ENCODE measurements at places on chromosomes 1 and 21.
A peak's percentile ranks its signal among the peaks of the same experiment; 100 is the strongest.

DNA sequence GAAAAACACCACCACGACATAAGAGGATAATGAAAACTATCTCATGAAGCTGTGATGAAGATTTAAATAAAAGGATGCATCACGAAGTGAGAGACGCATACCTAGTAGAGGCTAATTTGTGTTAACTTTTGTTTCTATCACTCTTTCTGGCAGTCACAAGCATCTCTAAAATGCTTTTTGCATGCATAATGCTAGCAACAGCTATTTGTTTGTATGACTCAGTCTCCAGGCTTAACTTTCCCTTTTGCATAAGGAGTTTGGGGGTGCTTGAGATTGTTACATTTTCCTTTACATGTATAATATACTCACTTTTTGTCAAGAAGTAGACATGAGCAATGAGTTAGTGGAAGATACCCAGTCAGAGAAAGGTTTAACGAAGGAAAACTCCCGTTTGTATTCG lies 385.4 kb downstream of the DISC1 start:
- no peak for DNase-seq

DNA sequence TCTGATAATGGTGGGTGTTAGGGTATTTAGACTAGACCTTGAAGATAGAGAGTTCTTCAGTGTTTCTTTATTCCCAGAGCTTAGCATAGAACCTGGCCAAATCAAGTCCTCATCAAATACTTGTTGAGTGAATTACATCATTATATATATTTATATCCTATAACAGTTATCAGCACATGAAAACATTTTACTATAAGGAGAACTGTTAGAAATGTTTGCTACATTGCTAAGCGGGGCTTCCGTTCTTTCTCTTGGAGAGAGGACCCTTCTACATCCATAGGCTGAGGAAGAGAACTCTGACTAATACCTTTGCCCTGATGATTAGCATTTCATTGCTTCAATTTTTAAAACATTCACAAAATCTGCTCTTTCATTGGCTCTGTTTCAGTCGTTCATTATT lies 66.5 kb upstream of the NBL1 start:
- DNase-seq, result no peak

DNA sequence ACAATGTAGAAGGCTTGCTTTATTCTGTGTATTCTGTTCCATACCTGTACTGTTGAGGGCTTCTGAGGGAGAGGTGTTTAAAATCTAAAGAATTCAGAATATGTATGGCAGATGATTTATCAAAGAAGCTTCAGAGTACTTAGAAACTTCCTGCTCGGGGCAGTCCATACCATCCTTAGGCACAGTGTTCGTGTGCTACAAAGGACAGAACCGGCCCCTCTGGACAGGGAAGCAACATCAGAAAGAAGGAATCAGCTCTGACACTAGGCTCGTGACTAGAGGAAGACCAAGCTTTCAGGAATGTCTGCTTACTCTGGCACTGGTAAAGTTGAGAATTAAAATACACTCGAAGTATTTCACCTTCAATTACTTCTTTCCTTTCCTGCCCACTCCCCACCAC lies 14.1 kb downstream of the SELP start:
- no peak for DNase-seq

GRCh38 chr1:217026531-217026930 lies 303.3 kb upstream of the ESRRG start:
- DNase-seq, result no peak

GRCh38 chr1:117009132-117009531 lies 7.6 kb downstream of the CD101 start:
- DNase-seq, result peak; percentile 74

GRCh38 chr1:109628540-109629321 lies 9.1 kb downstream of the AMPD2 start:
- DNase-seq, result no peak

- no peak for DNase-seq
These were observed 40.9 kb downstream of the NEGR1 start for GRCh38 chr1:72241397-72241796.

GRCh38 chr21:18041012-18041411 lies 203.6 kb upstream of the CHODL start:
- DNase-seq, result peak; percentile 1

- peak; percentile 96 for DNase-seq
These were observed 24.8 kb upstream of the RNF19B start for GRCh38 chr1:32989160-32990050.

GRCh38 chr21:15486460-15487195 lies 243.2 kb upstream of the USP25 start:
- no peak for DNase-seq

GRCh38 chr1:207003210-207003609 lies 29.3 kb downstream of the C1orf116 start:
- no peak for DNase-seq

GRCh38 chr1:7703321-7704213 lies 67.5 kb upstream of the VAMP3 start:
- DNase-seq, result no peak

DNA sequence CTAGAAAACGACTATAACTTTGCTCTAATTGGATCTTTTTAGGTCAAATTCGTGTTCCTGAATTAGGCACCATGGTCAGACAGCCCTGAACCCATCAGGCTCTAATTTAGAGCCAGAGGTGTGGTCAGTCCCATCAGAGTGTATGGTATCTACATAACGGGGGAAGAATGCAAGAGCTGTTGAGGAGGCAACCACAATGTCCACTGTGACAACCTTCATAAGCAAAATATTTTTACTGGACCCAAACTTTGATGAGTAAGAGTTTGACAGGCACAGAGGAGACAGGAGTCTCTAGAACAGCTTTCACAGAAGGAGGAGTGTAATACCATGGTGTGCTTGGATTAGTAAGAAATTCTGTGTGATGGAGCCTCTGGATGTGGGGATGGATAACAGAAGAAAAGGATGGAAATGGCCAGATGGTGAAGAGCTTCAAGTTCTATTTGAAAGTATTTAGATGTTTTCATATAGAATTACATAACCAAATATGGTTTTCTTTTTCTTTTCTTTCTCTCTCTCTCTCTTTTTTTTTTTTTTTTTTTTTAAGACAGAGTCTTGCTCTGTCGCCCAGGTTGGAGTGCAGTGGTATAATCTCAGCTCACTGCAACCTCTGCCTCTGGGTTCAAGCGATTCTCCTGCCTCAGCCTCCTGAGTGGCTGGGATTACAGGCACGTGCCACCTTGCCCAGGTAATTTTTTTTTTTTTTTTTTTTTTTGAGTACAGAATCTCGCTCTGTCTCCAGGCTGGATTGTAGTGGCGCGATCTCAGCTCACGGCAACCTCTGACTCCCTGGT lies 24.9 kb downstream of the UBE2U start:
- no peak for DNase-seq

DNA sequence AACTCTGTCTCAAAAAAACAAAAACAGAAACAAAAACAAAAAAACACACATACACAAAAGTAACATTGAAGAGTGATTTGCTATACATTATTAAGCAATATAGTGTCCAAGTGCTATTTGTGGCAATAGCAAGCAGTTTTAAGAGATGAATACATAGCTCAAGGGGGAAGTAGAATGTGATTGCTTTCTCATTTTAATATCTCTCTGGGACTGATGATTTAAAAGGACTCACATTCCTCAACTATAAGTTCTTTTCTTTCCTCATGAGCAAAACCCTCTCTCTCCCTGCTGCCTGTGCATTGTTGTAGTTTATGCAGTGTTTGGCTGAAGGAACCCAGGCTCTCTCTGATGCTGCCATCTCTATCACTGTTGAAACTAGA lies 47.0 kb upstream of the CSF1 start:
- peak; percentile 64 for DNase-seq

- DNase-seq, result no peak
These were observed 70.1 kb downstream of the KCNJ15 start for GRCh38 chr21:38326899-38327298.

- DNase-seq, result no peak
These were observed 68.7 kb downstream of the ALG14 start for GRCh38 chr1:95004013-95004412.

DNA sequence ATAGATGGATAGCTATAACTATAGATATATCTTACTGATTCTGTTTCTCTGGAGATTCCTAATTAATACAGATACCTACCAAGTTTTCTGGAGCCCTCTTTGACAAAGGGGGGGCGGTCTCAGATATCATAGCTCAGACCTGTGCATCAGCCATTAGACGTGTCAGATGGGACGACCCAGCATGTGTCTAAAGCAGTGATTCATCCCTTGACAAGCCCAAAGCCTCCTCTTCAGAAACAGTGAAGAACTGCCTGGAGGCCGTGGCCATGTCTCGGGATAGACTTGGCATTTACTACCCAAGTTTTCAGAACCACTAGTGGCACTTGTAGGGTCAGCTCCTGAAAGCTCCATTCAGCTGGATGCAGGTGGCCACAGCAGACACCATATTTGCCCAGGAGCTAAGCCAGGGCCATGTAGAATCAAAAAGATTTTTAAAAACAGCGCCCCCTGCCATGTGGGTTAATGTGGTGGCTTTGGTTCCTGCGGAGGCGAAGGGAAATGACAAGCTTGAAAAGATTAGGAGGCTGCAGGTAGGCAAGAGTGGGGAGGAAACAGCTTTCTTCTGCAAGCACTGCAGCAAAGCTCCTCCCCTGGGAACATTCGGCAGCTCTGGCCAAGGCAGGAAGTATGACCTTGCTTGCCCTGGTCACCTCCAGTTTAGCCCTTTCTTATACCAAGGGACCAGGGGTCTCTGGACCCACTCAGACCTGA lies 82.2 kb downstream of the FBXO2 start:
- peak; percentile 8 for DNase-seq

DNA sequence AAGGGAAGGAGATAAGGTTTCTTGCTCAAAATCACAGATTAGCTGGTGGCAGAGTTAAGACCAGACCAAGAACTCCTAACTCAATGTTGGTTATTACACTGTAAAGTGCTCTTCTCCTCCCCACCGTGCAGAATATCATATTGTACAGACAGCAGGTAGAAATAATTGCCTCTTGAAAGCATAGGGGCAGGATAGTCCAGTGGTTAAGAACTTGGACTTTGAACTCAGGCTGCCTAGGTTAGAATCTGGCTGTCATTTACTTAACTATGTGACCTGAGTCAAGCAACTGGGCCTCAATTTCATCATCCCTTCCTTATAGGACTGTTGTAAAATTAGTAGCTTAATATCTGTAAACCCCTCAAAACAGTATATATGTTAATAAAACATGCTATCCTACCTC lies 114.9 kb upstream of the HIVEP3 start:
- DNase-seq, result no peak

DNA sequence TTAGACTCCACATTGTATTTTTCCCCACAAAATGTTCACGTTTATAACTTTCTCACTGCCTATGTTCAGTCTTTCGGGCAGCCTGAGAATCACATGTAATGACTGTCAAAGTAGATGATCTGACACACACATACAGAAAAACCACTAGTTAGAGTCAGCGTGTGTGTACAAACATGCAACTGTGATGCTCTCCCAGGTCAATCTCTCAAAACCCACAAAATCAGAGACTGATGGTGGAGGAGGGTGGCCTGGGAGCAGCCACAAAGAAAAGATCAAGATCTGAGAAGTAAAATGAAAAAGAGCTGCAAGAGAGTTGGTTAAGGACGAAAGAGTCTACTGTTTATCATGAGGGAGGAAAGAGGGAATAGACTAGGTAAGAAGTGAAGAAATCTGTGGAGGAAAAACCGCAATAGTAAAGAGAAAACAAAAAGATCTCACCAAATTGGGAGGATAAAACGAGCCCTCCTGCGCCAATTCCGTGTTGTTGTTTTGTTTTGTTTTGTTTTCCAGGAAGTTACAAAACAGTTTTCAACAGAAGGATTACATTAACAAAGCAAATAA lies 2.3 kb downstream of the EGLN1 start:
- DNase-seq, result no peak

DNA sequence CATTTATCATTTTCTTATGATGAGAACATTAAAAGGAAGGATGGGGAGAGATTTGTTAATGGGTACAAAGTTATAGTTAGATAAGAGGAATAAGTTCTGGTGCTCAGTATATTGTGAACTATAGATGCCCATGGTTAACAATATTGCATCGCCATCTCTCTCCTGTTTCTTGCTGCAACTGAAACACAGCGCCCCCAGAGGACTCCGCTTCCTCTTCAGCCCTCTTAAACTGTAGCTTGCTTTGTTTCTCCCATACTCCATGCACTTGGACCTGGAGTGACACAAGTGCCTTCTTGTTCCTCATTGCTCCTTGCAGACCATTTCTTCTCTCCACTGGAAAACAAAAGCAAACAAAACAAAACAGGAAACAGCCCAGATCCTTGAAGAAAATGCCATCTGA lies 70.1 kb upstream of the NTPCR start:
- peak; percentile 15 for DNase-seq

DNA sequence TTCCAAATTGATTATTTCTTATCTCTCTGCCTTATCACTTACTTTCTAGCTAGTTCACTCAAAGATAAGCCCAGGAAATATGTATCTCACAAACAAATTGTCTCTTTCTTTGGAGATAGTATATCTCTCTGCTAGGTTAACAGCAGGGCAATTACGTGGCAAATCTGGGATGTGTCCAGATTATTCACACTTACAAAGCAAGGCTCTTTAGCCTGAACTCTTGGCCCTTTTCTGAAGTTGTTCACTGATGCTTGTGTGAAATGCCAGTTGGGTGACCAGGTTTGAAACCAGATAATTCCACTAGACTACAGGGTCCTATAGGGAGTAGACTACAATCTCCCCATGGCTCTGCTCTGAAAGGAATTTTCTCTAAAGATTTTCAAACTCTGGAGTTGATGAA lies 30.8 kb upstream of the FAM78B start:
- DNase-seq, result no peak

- no peak for DNase-seq
These were observed 180.0 kb upstream of the HMGB4 start for GRCh38 chr1:33683913-33684312.

DNA sequence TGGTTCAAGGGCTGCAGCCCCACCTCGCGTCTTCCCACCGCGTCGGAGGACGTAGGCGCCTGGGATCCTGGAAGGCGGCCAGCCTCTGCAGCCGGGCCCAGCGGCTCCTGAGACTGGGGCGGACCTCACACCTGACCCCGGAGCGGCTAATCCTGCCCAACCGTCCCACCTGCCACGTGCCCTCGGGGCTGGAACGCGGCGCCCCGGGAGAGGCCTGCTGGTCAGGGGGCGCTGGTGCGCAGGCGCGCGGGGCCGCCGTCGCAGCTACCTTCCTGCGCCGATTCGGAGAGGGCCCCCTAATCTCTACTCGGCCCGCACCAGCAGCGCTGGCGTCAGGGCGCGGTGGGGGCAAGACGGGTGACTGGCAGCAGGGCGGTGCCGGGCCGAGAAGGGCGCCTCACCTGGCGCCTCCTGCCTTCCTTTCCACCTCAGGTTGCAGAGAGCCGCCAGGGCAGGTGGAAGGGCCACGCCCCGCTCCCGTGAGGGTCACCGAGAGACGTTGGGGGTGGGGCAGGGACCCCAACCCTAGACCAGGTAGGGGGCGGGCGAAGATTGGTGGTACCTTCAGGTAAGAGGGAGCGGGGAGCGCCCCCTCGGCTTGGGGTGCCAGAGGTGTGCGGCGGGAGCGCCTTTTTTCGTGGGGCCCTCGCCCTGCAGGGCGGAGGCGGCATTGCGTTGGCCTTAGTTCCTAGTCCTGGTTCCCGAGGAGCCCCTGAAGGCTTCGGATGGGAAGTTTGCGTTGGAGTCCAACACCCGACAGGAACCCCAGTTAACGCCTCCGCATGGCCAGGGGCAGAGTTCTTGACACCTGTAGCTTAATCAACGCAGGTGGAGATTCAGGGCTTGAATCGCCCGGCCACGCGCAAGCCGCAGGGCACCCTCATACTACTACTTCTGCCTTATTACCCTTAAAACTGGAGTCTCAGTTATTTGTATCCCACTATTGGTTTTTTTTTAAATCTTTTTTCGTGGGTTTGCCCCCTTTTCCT lies at the start of gene TDRD5:
TSS of gene TDRD5 (plus strand) at position 241 of the 989 bp plus-strand sequence. CDS start 784 bp downstream, outside the sequence.
- no peak for DNase-seq

Measured in inflammatory macrophage treated with lipopolysaccharide for 1 hour (primary cell).